Tibial nerve (tissue), 4 donors: ENCODE measurements at places on chromosomes 7 and 10. TPM values are rescaled to one million over a fixed set of nuclear protein-coding genes. Genes with fewer than 3 reads are reported as not detected.

Gene NIPSNAP2
- 57.7 TPM for total RNA-seq

Gene SLIT1
- total RNA-seq: 0.78 TPM

Gene LBX1
- 0.60 TPM for total RNA-seq

Gene OR2A42
- not detected for total RNA-seq

Gene ZKSCAN1
- 37.5 TPM for total RNA-seq

Gene NFE2L3
- total RNA-seq: 2.7 TPM

DNA sequence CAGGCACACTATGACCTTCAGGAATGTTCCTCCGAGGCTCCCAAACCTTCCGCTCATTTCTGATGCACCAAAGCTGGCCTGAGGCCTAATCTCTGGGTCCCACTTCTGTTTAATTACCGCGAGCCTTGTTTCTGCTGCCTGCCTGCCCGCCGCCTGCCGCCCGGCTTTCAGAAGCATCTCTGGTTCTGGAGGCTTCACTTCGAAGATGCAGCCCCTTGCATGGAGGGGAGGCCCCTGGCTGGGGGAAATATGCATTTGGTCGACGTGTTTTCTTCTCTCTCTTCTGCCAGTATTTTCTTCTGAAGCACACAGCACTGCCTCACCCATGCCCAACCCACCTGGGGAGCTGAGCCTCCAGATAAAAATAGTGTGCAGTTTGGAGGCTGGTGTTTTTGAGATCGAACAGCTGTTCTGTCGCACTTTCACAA, 166.9 kb downstream of the PAXIP1 start:
- DNase-seq: no peak

- DNase-seq: peak; percentile 16
Measured at GRCh38 chr7:7183061-7183837, 905 bp downstream of the C1GALT1 start.

GRCh38 chr10:10128387-10128786, 889.3 kb upstream of the CELF2 start:
- DNase-seq: no peak

GRCh38 chr10:8489823-8490222, 435.3 kb downstream of the GATA3 start:
- no peak for DNase-seq

DNA sequence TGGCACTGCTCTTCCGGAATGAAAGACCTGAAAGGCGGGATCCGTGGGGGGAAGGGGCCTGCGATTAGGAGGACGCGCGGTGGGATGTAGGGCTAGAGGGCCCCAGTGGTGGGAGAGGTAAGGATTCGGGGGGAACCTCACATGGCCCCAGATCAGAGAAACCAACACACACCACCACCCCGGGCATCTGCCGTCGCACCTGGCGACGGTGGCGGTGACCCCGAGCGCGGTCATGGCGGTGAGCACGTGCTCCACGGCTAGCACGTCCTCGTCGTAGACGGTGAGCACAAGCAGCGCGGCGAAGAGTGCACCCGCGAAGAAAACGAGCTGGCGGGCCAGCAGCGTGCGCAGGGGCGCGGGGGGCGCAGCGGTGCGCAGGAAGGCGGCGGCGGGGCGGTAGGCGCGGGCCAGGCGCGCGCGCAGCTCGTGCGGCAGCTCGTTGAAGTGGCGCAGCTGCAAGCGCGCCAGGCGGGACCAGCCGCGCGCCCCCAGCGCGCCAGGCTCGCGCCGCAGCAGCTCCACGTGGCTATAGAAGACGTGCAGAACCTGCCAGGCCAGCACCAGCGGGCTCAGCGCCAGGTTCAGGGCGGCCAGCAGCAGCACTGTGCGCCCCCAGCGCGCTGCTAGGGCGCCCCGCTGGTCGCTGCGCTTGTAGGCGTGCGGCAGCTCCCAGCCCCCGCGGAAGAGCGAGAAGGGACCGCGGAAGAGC, 5.7 kb downstream of the ATG9B start:
- DNase-seq: no peak

- no peak for DNase-seq
Measured at GRCh38 chr7:139750459-139751095, 27.2 kb downstream of the HIPK2 start.

GRCh38 chr10:109991266-109991855, 16.4 kb upstream of the ADD3 start:
- DNase-seq: no peak

- no peak for DNase-seq
Measured at GRCh38 chr7:25396668-25397067, 168.4 kb upstream of the NPVF start.

- DNase-seq: no peak
Measured at GRCh38 chr10:37067576-37067975, 57.8 kb upstream of the ANKRD30A start.

- no peak for DNase-seq
Measured at GRCh38 chr7:69823151-69823744, 225.0 kb downstream of the AUTS2 start.
